ENCODE measurements at places on chromosomes 1 and 21.

- no peak for DNase-seq
Observed at GRCh38 chr1:229434005-229434640, at the start of gene ACTA1. Gene ACTA1 (minus strand): TSS chr1:229434094. CDS start chr1:229433115, 979 bp downstream.

DNA sequence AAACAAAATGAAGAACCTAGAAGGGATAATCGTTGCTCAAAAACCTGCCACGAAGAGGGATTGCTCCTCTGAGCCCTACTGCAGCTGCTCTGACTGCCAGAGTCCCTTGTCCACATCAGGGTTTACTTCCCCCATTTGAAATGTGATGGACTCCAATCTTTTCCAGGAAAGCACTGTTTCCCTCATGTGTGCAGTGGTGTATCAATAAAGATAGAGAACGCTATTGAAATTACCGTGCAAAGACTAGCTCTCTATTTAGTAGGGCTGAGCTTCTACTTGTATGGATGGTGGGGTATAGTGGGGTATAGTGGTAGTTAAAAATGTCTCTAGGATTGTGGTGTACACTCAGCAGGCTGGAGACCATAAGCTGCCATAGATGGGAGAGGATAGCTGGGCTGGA is 3.7 kb downstream of the TMCO2 start:
- no peak for DNase-seq

DNA sequence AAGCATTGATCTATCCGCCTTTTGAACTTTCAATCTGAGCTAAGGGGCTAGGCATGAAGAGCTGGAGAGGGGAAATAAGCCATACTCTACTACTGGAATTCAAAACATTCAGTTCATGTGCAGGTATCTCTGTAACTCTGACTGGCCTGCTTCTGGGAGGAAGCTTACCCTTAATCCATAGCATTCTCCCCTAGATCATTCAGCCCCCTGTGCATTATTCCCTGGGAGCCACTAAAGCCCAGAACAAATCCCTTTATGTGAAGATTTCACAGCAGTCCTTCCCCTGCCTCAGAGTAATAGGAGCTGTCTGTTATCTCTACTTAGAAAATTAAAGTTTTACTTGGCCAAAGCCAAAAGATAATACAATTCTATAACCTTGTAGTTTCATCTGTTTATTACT is 300.7 kb downstream of the SEC16B start:
- DNase-seq: no peak

DNA sequence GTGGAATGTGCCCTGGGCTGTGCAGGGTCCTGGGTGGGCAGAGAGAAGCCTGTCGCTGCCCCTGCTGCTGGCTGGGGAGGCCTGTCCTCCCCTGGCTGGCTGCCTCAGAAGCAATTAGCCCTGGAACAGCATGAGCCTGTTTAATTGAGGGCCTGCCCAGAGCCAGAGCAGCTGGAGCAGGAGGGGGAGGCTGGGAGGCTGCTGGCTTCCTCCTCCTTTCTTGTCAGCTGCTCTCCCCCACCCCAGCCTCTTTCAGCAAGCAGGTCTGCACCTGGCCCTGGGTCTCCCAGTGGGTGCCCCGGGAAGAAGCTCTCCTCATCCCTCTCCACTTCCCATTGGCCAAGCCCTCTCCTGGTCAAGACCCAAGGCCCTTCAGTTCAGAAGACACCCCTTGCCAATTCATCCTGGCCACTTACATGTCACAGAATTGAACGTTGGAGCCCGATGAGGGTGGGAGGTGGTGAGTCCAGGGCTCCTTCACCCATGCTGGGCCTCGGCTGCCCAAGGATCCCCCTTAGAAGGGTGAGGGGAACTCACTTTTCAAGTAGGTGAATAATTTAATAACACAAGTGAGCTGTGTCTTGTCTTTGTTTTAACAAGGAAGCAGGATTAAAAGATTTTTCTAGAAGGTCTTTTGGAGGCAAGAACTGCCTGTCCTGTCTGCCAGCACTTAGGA is 13.2 kb downstream of the AMPD2 start:
- DNase-seq: no peak

GRCh38 chr1:76303340-76303717 is 228.8 kb downstream of the ST6GALNAC3 start:
- DNase-seq: no peak

- no peak for DNase-seq
Observed at GRCh38 chr1:162390396-162391185, 9.1 kb downstream of the C1orf226 start.

DNA sequence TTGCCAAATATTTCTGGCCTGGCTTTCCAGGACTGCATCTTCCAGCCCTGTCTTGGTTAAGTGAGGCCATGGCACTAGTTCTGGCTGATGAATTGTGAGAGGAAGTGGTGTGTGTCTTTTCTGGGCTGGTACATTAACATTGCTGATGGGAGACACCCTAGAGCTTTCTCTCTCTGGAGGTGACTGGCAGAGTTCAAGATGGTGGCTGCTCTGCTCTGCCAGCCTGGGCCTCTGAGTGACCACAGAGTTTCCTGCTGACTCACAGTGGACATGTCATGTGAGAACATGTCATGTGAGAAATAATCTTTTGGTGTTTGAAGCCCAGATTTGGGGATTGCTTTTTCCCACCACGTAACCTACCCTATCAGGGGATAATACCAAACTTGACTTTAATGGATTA is 218.0 kb upstream of the KIAA0040 start:
- DNase-seq: no peak

- no peak for DNase-seq
Observed at GRCh38 chr1:228988664-228989063, 253.4 kb downstream of the RHOU start.

DNA sequence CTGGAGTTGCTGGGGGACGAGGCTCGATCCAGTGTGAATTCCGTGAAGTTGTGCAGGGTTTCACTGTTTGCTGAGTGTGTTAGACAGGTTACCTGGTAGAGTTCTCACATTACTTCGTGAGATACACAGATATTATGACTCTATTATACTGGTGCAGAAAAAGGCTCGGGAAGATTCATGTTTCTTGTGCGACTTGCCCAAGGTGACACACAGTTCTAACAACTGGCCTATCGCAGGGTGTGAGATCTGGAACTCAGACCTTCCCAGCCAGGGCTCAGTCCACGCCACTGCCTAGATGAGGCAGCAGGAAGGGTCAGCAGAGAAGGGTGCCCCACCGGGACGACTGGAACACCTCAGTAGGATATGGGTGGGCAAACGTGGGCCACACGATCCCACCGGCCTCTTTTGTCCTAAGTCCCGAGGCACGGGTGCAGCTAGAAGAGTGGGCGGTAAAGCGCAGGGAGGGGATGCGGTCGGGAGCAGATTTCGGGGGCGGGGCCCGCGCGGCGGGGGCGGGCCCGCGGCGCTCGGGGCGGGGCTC is 296 bp upstream of the RNPEP start:
- DNase-seq: no peak

- DNase-seq: no peak
Observed at GRCh38 chr1:22531251-22531650, 32.0 kb upstream of the EPHA8 start.

- DNase-seq: no peak
Observed at GRCh38 chr21:41979335-41979734, 25.5 kb upstream of the C2CD2 start.

GRCh38 chr21:45802425-45802824 is 158.9 kb downstream of the PCBP3 start:
- DNase-seq: no peak

DNA sequence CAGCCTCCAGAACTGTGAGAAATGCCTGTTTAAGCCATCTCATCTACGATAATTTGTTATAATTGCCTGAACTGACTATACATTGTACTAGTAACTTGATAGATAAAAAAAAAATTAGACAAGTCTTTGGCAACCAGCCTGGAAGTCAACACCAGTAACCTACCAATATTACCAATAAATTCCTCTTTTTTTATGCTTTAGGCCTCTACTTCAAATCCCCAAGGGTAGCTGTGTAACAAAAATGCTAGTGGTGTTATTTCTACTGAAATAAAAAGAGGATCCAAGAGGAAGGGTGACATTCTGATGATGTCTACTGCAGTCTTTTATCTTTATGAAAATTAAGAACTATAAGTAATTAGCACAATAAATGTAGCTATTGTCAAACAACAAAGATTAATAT is 151.7 kb upstream of the SAMSN1 start:
- DNase-seq: no peak

- DNase-seq: no peak
Observed at GRCh38 chr1:233439721-233440120, 112.2 kb downstream of the MAP3K21 start.

DNA sequence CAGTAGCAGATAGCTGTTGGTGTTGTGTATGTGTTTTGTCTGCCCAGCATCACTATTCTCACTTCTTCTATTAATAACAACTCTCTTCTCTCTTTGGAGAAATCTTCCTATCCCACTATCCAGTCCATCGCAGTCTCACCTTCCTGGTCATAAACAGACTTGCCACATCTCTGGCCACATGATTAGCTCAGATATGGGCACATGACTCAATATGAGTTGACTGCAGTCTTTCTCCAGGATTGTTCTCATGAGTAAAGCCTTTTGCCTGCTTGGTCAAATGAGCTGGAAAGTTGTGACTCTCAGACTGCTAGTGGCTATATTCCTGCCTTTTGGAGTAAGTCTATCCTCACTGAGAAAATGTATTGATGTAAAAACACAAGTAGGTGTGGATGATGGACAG is 32.9 kb upstream of the TADA1 start:
- no peak for DNase-seq

GRCh38 chr1:13707164-13707563 is 7.2 kb downstream of the PRDM2 start:
- DNase-seq: no peak

GRCh38 chr21:38503583-38503982 is 5.3 kb upstream of the ERG start:
- no peak for DNase-seq

GRCh38 chr1:188269956-188270355 is 1441.2 kb downstream of the PLA2G4A start:
- DNase-seq: no peak

GRCh38 chr1:236090741-236091147 is 25.9 kb upstream of the NID1 start:
- no peak for DNase-seq

GRCh38 chr1:201300641-201301040 is 17.3 kb downstream of the PKP1 start:
- DNase-seq: no peak

DNA sequence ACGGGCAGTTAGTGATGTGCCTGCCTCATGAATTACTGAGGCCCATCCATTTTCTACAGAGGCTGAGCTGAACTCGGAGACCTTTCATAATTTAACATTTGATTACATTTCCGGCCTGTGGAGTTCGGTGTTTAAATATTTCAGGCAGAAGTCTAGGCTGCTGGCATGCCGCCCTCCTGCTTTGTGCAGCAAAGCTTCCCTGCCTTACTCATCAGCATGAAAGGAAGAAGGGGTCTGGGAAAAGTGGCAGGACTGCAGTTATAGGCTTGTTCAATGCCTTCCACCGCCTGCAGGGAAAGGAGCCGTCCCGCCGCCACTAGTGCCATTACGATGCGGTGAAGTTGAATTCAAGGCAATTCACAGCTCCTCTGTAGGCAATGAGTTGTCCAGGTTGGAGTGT is 527.9 kb downstream of the NPHP4 start:
- no peak for DNase-seq

GRCh38 chr1:88433556-88433955 is 250.5 kb upstream of the PKN2 start:
- DNase-seq: no peak

- no peak for DNase-seq
Observed at GRCh38 chr1:2583331-2583791, 3.2 kb upstream of the PRXL2B start.

DNA sequence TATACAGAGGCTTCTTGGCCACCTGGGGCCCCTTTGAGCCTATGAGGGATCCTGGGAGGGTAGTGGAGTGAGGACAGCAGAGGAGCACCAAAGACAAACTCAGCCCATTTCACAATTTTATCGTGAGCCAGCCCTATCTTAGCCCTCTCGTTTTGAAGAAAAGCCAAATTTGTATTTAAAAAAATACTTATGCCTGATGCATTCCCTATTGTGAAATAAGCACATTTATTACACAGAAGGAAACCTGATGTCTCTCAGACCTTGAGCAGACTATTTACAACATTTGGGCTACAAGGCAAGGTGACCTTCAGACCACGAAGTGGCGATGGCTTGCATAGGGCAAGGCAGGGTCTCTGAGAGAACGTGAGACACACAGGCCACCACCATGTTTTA is 41.3 kb upstream of the H6PD start:
- DNase-seq: no peak

DNA sequence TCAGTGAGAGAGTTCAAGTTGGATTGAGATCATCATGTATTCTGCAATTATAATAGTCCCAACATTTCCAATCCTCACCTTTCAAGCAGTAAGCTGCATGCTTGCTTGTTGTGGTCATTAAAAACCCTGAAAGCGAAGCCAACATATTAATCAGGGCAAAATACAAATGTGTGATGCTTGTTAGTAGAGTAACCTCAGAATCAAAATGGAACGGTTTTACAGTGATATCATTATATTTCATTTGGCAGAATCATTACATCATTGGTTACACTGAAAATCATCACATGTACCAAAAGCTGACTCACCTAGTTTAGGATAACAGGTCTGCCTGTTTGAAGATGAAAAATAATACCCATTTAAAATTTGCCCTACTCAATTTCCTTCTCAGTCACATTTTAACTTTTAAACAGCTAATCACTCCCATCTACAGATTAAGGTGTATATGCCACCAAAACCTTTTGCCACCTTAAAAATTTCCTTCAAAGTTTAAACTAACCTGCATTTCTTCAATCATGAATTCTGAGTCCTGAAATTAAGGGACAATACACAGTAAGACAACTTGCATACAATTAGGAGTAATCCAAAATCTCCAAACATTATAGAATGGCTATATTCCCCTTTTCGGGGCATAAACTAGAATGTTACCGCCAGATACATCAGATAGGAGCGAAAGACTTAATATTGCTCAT is 3.5 kb downstream of the GAS5 start:
- DNase-seq: no peak

DNA sequence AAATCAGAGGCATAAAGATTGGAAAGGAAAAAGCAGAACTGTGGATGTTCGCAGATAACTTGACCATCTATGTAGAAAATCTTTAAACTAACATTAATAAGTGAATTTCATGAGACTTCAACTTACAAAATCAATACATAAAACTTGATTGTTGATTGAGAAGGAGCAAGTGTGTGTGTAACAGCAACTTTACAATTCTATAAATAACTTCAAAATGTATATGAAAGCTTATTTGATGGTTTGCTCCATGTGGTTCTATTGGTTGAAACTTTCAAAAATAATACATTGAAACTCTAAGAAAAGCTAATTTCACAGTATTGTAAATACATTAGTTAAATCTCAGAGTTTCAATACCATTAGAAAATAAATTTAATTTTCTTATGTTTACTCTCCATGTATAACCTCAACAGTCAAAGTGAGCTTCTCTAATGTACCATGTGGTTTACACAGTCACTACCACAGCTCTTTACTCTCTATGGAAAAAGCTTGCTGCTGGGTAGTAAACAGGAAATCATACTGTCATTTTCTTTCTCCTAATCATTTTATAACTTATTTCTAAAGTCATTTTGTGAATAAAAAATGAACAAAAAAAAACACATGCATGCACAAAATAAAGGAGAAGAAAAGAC is 12.0 kb downstream of the AKT3 start:
- no peak for DNase-seq

Data from NK-92 treated with Interleukin-12 subunit alpha and Interleukin-12 subunit beta, amount 100 ng/mL, for 24 hours (cell line).